ENCODE measurements at places on chromosomes 1 and 21. TPM values are rescaled to one million over a fixed set of nuclear protein-coding genes. Genes with fewer than 3 reads are reported as not detected.

DNA sequence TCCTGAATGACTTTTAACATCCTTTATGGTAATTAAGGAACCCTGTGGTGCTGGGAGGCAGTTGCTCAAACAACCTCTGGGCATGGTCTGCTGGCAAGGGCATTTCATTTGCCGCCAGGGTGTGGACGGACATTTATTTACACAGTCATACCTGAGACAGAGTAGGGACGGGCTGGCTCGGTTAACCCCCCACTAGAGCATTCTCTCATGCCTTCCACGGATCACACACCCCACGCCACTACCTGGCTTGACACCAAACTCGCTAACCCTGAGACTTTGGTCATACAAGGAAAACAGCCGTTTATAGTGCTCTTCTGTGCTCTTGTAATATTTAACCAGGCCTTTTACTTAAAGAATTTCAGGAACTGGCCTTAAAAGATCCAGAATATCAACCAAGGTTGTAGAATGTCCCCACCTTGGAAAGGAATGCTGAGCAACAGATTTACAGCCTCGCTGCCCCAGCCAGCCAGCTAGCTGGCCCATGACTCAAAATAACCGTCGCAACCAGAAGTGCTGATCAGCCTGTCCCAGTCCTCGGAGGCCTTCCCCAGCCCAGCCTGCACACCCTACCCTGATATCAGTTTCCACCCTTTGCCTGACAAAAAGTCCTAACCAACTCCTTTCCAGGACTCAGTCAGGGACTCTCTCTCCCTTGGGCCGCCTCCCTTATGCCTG lies 6.5 kb upstream of the PDXK start:
- DNase-seq: peak; percentile 87
- peaks cover 4% of the 10 kb centered on the region for H3K4me1 ChIP-seq
- H3K36me3 ChIP-seq: no peaks in the 10 kb centered on the region
- H3K27ac ChIP-seq: peak overlapping the region; percentile 65
- H3K27me3 ChIP-seq: no peaks in the 10 kb centered on the region

- no peak overlapping the region for H3K4me3 ChIP-seq
- H3K27ac ChIP-seq: no peak overlapping the region
- H3K27me3 ChIP-seq: no peaks in the 10 kb centered on the region
- no peak for DNase-seq
- no peaks in the 10 kb centered on the region for H3K36me3 ChIP-seq
- peaks cover 17% of the 10 kb centered on the region for H3K4me1 ChIP-seq
Observed at GRCh38 chr1:112399456-112399855, 3.4 kb downstream of the CTTNBP2NL start.

DNA sequence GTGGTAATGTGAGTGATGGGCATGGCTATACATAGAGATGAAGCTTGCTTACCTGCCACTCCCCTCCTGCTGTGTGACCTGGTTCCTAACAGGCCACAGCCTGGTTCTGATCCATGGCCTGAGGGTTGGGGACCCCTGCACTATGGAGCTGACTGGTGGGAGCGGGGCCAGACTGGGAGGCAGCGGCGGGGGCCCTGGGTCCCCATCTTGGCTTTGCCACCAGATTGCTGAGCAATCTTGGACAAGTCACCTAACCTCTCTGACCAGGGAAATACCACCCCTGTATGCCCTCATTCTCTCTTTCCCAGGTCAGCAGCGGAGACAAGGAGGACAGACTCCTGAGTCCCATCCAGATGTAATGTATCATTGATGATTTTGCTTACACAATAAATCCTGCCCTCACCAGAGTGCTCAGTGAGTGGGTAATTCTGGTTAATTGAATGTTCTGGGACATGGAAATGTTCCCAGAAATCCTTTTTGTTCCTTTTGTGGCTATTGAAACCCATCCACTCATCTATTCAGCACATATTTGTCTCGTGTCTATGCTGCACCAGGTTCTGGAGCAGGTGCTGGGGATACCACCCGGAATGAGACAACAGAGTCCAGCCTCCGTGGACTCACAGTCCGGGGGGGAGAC lies 4.1 kb upstream of the ARHGEF10L start:
- H3K4me1 ChIP-seq: peaks cover 6% of the 10 kb centered on the region
- no peak for DNase-seq
- H3K36me3 ChIP-seq: no peaks in the 10 kb centered on the region
- H3K27ac ChIP-seq: no peak overlapping the region
- no peak overlapping the region for H3K4me3 ChIP-seq

- no peak for DNase-seq
- peaks cover 27% of the 10 kb centered on the region for H3K4me1 ChIP-seq
- H3K27me3 ChIP-seq: no peaks in the 10 kb centered on the region
- H3K27ac ChIP-seq: no peak overlapping the region
- no peak overlapping the region for H3K4me3 ChIP-seq
- H3K36me3 ChIP-seq: no peaks in the 10 kb centered on the region
Observed at GRCh38 chr1:61124078-61124477, 41.7 kb downstream of the NFIA start.

- no peaks in the 10 kb centered on the region for H3K4me1 ChIP-seq
- H3K27me3 ChIP-seq: peaks cover 25% of the 10 kb centered on the region
- DNase-seq: peak; percentile 47
- H3K27ac ChIP-seq: no peak overlapping the region
Observed at GRCh38 chr1:30373471-30374399, 349.6 kb downstream of the MATN1 start.

GRCh38 chr1:103561643-103562395 lies 9.6 kb upstream of the AMY2B start:
- peaks cover 4% of the 10 kb centered on the region for H3K36me3 ChIP-seq
- no peak for DNase-seq
- H3K4me1 ChIP-seq: peaks cover 16% of the 10 kb centered on the region
- peak overlapping the region; percentile 17 for H3K4me3 ChIP-seq
- no peaks in the 10 kb centered on the region for H3K27me3 ChIP-seq

- H3K27me3 ChIP-seq: no peaks in the 10 kb centered on the region
- no peaks in the 10 kb centered on the region for H3K4me1 ChIP-seq
- H3K27ac ChIP-seq: no peak overlapping the region
- no peaks in the 10 kb centered on the region for H3K36me3 ChIP-seq
- no peak for DNase-seq
Observed at GRCh38 chr1:195591917-195592672, 1016.1 kb downstream of the KCNT2 start.

- H3K36me3 ChIP-seq: no peaks in the 10 kb centered on the region
- H3K4me1 ChIP-seq: peaks cover 14% of the 10 kb centered on the region
- no peak for DNase-seq
- H3K4me3 ChIP-seq: no peak overlapping the region
- H3K27ac ChIP-seq: no peak overlapping the region
Observed at GRCh38 chr1:1687846-1688245, 4.7 kb downstream of the SLC35E2B start.

DNA sequence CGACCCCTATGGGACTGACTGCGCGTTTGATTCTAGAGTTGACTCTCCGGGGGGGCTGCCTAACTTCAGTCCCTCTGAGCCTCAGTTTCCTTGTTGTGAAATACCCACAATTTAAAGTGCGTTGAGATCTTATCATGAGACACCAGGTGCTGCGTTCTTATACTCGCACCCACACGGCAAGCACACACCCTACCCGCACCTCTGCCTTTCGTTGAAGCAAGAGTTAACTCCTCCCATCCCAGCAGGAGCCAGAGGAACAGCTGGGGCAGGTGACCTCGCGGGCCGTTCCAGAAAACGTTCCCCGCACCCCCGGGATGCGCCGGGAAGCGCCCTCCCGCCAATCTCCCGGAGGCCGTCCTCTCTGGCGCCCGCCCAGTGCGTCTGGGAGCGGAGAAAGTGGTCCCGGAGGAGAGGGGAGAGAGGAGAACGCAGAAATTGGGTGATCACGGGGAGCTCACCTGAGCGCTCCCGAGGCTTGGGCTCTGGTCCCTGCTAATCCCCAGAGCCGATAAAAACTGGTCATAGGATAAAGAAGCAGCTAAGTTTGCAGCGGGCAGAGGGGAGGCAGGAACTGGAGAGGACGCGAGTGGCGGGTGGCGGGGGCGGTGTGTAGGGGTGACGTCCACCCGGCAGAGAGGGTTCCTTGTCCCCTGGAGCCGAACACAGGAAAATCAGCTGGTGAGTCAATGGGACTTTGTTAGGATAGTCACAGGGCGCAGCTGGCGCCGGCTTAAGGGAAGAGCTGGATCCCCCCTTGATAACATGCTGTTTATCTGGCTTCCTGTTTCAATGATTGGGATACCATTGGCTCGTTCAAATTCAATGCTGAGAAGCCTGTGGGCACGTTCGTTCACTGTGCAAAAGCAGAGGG lies 869 bp downstream of the NAV1 start:
- H3K27me3 ChIP-seq: peaks cover 11% of the 10 kb centered on the region
- no peaks in the 10 kb centered on the region for H3K36me3 ChIP-seq
- peak overlapping the region; percentile 70 for H3K27ac ChIP-seq

DNA sequence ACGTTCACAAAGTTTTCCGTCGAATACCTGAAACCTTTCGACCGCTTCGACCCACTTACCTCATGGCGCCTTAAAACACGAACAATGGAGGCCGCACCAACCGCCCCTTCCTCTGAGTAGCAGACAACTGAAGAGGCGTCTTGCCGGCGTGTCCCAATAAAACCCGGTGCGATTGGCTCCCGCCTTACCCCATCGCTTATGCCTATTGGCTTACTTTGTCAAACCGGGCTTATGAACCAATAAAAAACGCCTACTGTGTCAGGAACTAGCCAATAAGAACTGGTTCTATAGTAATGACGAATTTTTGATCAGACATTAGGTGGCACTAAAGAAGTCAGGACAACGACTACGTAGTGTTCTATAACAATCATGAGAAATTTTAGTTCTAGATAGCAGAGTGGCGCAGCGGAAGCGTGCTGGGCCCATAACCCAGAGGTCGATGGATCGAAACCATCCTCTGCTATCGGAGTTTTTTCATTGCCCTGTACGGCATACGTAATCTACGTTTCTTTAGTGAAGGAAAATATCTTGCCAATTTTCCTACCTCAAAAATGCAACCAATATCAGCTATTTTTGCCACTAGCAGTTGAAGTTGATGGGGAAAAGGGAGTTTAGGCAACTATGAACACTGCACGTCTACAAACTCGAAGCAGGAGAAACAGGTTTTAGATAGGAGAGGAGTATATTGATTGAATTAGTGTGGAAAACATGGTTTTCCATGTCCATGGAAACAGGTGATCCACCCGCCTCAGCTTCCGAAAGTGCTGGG lies at the start of gene ILF2:
TSS of gene ILF2 (minus strand) at position 135 of the 769 bp plus-strand sequence. CDS start at position 64, 71 bp downstream.
- peak; percentile 98 for DNase-seq
- no peaks in the 10 kb centered on the region for H3K27me3 ChIP-seq
- peak within 1 kb of the TSS; percentile 88 for H3K27ac ChIP-seq
- peak within 1 kb of the TSS; percentile 84 for H3K4me3 ChIP-seq

GRCh38 chr1:56068908-56069307 lies 510.5 kb downstream of the PLPP3 start:
- no peak overlapping the region for H3K27ac ChIP-seq
- H3K4me1 ChIP-seq: no peaks in the 10 kb centered on the region
- H3K4me3 ChIP-seq: no peak overlapping the region
- no peaks in the 10 kb centered on the region for H3K36me3 ChIP-seq
- H3K27me3 ChIP-seq: no peaks in the 10 kb centered on the region

- H3K4me1 ChIP-seq: no peaks in the 10 kb centered on the region
- no peak overlapping the region for H3K27ac ChIP-seq
- DNase-seq: no peak
- no peaks in the 10 kb centered on the region for H3K27me3 ChIP-seq
- H3K36me3 ChIP-seq: no peaks in the 10 kb centered on the region
- no peak overlapping the region for H3K4me3 ChIP-seq
Observed at GRCh38 chr1:84524590-84524989, 18.2 kb upstream of the GNG5 start.

DNA sequence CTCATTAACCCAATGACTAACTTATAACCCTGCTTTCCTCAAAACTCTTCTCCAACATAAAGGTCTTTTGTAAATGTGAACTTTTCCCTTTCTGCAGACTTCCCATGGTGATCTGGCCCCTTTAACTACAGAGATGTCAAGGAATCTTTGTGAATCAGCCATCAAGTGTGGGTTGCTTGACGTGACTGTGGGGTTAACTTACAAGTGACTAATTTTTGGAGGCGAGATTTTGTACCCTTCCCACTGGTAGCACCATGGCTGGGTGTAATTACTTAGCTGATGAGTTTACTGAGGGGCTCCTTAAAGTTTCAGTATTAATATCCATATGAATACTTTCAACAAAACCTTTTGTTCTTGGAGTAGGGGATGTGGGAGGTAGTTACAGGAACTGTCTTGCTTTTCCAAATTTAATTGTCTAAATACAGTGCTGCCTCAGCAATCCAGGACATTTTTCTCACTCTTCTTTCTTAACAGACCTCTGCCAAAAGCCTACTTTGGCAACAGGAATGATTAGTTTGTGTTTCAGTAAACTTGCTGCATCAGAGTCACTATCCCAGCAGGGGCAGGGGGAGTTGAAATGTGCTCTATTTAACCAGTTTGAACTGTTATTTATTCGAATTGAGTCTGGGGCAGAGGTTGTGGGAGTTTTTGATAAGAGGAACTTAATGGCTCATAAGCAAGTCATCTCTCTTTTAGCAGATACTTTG lies 217.3 kb upstream of the FGGY start:
- H3K36me3 ChIP-seq: no peaks in the 10 kb centered on the region
- DNase-seq: no peak
- H3K4me3 ChIP-seq: no peak overlapping the region
- no peak overlapping the region for H3K27ac ChIP-seq
- H3K27me3 ChIP-seq: no peaks in the 10 kb centered on the region
- H3K4me1 ChIP-seq: peaks cover 4% of the 10 kb centered on the region

- H3K4me3 ChIP-seq: no peak overlapping the region
- H3K27ac ChIP-seq: no peak overlapping the region
- DNase-seq: no peak
- peaks cover 57% of the 10 kb centered on the region for H3K36me3 ChIP-seq
- no peaks in the 10 kb centered on the region for H3K27me3 ChIP-seq
Observed at GRCh38 chr1:147612366-147612765, 58.0 kb downstream of the ACP6 start.

GRCh38 chr1:187517546-187517945 lies 688.8 kb downstream of the PLA2G4A start:
- no peaks in the 10 kb centered on the region for H3K4me1 ChIP-seq
- no peaks in the 10 kb centered on the region for H3K27me3 ChIP-seq
- DNase-seq: no peak

- no peaks in the 10 kb centered on the region for H3K27me3 ChIP-seq
- H3K36me3 ChIP-seq: no peaks in the 10 kb centered on the region
- H3K27ac ChIP-seq: peak overlapping the region; percentile 67
- DNase-seq: no peak
- no peak overlapping the region for H3K4me3 ChIP-seq
Observed at GRCh38 chr1:115726161-115726560, 42.4 kb downstream of the CASQ2 start.

GRCh38 chr1:8127171-8127641 lies 101.1 kb upstream of the ERRFI1 start:
- H3K4me3 ChIP-seq: no peak overlapping the region
- no peaks in the 10 kb centered on the region for H3K36me3 ChIP-seq
- no peaks in the 10 kb centered on the region for H3K27me3 ChIP-seq
- no peak for DNase-seq
- H3K4me1 ChIP-seq: peaks cover 2% of the 10 kb centered on the region

KCNE2 gene
- 0.52 TPM for total RNA-seq

OR2T11 gene
- not detected for total RNA-seq

LAMC1 gene
- total RNA-seq: 120 TPM

CYP4A11 gene
- not detected for total RNA-seq

FAM72C gene
- not detected for total RNA-seq

WARS2 gene
- 13.4 TPM for total RNA-seq

TCHHL1 gene
- not detected for total RNA-seq

NTNG1 gene
- total RNA-seq: 12.6 TPM

SLC41A1 gene
- total RNA-seq: 35.8 TPM

MROH7 gene
- 3.6 TPM for total RNA-seq

CA14 gene
- total RNA-seq: 0.55 TPM

KRTAP12-4 gene
- total RNA-seq: not detected

COL8A2 gene
- total RNA-seq: 16.2 TPM

ASCL5 gene
- total RNA-seq: 0.29 TPM

OR6K3 gene
- total RNA-seq: 2.3 TPM

PIP5K1A gene
- total RNA-seq: 54.0 TPM

PRELP gene
- 91.8 TPM for total RNA-seq
